ENCODE measurements at places on chromosomes 2 and 18.

GRCh38 chr2:11290211-11290610, 54.2 kb downstream of the ROCK2 start:
- no peak for DNase-seq

DNA sequence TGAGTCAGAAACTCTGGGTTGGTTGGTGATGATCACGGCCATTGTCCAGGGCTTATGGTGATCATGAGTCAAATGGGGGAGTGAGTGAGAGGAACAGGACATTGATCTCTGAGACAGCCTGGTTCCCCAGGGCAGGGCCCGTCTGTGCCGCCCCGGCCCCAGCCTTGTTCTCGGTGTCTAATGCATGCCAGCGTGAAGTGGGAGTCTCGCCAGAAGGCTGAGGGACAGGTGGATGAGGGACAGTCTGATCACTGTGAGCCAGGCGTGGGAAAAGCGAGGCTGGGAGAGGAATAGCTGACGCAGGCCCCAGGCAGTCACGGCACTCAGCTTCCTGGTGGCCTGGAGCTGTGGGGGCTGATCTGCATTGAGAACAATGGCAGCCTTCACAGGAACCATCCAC, 208.3 kb upstream of the HDAC4 start:
- no peak for DNase-seq

DNA sequence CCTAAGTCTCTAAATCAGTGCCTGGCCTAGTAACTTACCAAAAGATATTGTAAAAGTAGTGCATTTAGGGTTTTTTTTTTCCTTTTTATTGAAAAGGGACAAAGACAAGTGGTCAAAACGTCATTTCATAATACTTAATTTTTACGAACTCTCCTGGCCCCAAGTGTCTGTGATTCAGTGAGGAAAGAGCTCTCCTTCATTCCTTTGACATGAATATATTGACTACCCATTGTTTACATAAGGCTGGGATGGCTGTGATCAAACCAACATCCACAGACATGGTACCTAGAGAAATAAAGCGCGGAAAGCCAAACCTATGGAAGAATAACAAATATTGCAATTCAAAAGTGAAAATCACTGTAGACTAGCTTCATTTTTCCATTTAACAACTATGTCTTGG, 198.4 kb downstream of the BABAM2 start:
- DNase-seq, result no peak

DNA sequence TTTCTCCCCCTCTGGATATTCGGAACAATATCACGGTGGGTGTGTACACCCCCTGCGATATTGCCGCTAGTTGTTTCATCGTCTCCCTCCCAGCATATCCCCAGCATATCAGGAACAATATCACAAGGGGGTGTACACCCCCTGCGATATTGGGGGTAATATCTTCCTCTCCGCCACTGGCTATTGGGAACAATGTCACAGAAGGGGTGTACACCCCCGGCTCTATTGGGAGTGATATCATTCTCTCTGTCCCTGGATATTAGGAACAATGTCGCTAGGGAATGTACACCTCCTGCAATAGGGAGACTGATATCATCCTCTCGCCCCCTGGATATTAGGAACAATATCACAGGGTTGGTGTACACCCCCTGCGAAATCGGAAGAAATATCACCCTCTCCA, 1932.0 kb downstream of the SUCLG1 start:
- DNase-seq, result no peak

DNA sequence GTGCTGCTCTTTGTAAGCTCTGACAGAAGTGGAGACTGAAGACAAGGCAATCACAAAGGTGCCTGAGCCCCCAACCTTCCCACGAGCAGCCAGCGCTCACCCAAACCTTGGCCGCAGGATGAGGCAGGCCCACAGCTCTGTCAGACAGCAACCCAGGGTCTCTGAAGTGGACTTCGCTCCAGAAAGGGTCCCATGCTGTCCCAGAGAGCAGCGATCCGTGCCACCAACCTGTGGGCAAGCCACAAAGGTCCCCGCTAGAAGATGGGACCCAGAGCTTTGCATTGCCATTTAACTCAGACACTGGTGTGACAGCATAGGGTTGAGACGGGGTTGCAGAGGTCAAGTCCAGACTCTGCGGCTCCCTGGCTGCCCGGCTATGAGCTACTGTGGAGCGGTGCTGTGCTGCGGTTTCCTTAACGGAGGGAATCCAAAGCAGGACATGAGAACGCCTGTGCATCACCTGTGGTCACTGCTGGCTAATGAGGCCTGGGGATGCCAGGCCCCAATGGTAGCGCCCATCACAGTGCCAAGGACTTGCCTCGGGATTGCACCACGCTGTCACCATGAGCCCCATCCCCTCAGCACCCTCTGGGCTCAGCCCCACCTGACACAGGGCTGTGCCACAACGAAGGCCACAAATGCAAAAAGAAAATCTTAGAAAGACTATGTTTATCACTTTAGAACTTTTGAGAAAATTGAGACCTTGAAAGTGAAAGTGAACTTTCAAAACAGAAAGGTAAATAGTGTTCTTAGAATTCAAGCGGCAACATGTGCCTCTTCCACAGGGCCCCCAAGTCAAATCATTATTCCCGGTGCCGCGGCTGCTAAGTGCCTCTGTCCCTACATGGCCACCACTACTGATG, 103.4 kb downstream of the HDAC4 start:
- DNase-seq, result no peak

DNA sequence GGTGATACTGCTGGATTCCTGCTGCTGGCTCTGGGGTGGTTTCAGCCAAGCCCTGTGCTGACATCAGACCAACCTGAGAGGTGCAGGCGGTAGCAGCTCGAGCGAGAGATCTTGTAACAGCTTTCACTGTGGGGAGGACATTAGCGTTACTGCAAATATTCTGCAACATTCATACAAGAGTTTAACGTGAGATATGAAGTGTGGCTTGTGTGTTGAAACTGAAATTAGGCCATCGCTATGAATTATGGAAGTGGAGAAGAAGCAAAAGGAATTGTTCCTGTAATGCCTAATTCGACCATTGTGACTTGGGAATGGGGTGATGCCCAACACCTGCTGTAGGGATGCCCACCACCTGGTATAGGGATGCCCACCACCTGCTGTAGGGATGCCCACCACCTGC, 6.5 kb upstream of the MLPH start:
- DNase-seq, result no peak

GRCh38 chr2:171669121-171669520, 18.1 kb upstream of the DYNC1I2 start:
- DNase-seq, result no peak
